ENCODE measurements at places on chromosomes 12 and 14.

DNA sequence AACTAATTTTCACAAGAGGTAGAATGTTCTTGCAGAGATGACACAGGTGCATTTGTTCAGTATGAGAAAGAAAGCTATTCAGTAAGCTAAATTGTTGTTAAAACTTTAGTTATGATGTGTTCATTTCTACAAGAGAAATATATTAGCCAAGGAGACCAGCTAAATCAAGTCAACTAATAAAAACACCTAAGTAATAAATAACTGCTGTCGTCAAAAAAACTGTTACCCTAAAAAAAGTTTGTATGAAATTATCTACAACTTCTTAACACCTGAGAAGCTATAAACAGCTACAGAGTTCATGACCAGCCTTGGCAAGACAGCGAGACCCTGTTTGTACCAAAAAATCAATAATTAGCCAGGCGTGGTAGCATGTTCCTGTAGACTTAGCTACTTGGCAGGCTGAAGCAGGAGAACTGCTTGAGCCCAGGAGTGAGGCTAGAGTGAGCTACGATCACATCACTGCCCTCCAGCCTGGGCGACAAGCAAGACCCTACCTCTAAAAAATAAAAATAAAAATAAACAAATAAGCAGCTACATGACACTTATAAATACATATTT lies 67.6 kb upstream of the AP4S1 start:
- no peak for DNase-seq

GRCh38 chr12:38689195-38689594 lies 216.2 kb downstream of the CPNE8 start:
- DNase-seq, result no peak

DNA sequence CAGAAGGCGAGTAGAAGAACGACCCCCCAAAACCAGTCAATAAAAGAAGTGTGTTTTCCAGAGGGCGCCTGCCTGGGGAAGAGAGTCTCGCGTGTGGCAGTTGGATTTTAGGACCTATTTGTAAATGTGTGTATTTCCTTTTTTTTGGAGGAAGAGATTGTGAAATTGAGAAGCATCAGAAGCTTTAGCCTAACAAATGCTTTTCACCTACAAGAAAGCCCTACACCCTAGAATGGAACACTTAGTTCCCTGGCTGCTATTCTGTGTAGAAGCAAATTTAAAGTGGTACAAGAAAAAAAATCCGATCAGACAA lies 1.3 kb downstream of the RCOR1 start:
- DNase-seq, result no peak

DNA sequence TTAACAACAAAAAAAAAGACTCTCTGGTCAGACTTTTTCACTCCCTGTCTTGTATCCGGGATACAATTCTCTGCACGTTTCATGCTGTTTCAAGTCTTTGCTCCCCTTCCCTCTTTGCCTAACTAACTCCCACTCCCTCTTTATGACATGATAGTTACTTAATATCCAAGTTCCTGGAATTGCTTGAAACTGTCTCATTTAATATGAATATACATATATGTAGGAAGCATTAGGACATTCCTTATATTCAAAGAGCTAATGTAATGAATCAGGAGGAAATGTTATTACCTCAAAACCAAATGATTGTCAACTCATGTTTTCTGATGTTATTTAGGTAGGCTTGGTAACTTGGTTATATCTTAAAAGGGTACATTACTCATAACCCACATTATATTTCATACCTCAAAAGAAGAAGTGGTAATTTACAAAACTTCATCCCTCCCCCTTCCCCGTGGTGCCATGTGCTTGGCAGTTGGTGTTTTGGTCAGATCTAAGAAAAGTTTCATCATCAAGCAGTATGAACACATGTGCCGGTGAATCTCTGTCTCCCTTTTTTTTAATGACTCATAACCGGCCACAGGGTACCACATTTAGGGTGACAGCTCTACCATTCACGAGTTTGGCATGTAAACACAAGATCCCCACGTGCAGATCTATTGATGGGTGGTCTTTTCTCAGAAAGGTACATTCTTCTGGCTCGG lies 56.5 kb downstream of the HCAR2 start:
- peak; percentile 2 for DNase-seq

DNA sequence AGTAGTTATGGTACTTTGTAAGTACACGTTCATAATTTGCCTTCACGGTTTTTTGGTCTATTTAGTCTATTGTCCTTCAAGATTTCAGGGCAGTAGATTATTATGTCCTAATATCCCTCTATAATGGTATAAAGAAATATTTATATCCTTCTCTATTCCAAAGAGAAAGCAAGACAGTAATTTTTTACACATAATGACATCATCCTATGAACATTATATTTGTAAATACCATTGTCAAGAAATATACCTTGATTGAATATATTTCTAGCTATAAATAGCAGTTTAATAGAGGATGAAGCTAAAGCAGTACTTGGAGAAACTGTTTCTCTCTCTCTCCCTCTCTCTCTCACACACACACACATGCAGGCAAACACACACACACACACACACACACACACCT lies 77.0 kb downstream of the C12orf50 start:
- DNase-seq, result no peak

DNA sequence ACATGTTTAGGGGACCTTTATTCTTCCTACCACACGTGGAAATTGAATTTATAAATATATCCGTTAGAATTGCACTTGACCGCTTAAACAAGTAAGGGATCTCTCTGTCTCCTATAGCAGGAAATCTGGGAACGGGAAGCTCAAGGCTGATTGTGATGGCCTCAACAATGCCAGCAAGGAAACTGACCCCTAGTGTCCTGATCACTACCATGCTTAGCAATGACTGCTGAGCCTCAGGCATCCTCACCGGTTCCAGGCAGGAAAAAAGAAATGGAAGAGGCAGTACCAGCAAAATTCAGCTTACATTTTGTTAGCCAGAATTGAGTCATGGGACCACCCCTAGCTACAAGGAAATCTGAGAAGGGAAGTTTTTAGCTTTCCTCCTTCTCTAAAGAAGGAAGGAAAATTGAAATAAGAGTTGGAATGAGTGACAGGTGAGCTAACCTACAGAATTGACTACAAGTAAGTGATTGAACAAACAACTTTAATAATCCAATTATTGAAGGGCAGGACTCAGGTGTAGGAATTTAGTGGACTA lies 43.9 kb upstream of the AMN1 start:
- no peak for DNase-seq

DNA sequence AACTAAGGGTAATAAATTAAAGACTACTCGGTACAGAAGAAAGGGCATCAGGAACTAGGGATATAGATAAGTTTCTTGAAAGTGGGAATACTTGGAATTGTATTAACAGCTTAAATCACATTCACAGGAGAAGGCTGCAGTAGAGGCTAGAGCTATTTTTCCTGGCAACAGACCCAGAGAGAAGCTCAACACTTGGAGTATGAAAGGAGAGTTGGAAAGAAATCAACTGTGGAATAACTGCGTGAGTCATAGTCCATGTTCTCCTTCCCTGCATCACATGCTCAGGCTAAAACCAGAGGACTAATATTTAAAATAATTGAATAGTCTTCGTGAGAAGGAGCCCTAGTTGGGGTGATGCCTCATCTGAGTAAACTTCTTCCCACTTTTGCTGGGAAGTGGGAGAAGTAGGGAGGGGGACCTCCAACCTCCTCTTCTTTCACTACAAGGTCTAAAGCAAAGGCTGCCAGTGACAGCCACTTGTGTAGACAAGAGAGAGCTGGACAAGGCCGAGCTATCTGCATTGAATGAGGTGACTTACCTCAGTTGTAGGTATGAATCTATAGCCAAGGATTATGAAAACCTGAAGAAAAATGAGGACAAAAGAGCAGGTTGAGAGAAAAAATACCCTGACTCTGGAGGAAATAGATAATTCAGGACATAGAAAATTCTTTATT lies 32.7 kb downstream of the DYRK2 start:
- no peak for DNase-seq

DNA sequence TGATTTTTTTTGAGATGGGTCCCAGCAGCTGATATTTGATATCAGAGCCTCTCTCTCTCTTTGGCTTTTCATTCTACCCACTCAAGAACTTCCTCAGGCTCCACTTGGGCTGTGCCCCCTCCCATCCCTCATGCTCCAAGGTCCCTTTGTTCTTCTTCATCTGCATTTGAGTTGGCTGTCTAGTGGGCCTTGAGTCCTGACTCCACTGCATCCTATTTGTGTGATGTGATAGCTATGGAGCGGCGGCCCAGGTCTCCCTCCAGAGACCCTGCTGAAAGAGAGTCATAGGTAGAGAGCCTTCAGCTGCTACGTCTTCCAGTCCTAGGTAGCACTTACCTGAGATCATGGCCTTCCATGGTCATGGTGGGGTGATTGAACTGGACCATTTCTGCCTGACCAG lies 123.1 kb upstream of the VRK1 start:
- no peak for DNase-seq

DNA sequence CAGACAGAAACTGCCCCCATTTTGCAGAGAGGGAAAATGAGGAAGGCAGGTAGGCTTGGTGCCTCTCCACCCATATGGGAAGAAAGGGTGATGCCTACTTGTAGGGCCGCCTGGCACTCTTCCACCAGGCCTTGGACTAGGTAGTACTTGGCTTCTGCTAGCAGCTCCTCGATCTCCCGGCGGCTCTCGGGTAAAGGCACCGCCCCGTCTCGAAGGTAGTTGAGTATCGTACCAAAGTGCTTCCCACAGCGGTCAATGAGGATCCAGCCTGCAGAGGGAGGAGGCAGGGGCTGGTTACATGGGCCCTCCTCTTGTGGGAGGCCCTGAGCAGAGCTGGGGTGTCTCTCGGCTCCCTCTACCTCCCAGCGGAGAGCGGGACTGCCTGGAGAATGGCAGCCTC lies 16.6 kb downstream of the KCTD10 start:
- no peak for DNase-seq

Measured in stimulated activated CD8-positive, alpha-beta memory T cell treated with anti-CD3 and anti-CD28 coated beads, Interleukin-7, amount 100 ng/mL, for 1 hour (primary cell).